Upper lobe of left lung (tissue), 6 donors: ENCODE measurements at places on chromosomes 6 and 20.

DNA sequence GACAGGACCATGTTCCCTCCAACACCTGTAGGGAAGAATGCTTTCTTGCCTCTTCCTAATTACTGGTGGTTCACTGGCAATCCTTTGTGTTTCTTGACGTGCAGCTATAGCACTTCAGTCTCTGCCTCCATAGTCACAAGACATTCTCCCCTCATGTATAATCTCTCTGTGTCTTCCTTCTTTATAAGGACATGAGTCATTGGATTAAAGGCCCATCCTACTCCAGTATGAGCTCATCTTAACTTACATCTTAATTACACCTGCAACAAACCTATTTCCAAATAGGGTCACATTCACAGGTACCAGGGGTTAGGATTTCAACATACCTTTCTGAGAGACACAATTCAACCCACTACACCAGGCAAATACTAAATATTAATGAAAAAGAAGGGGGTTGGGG is 213.6 kb downstream of the RNGTT start:
- no peak for DNase-seq

GRCh38 chr20:18252597-18253451 is 35.5 kb upstream of the ZNF133 start:
- no peak for DNase-seq

DNA sequence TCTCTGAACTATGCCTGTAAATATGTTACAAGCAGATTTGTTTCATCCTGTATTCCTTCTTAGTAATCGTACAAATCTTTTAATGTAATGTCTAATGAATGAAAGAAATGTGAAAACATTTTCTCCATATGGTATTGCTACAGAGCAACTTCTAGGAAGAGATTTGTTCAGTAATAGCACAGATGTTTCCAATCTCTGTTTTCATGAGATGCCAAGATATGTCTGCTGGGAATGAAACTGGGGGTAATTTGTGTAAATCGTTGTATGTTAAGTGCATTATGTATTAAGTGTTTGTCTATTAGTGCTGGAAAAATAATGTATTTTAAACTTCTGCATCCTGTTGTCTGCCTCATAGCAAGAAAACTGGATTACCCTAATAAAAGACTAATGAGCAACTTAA is 722.2 kb upstream of the EYS start:
- DNase-seq: no peak

DNA sequence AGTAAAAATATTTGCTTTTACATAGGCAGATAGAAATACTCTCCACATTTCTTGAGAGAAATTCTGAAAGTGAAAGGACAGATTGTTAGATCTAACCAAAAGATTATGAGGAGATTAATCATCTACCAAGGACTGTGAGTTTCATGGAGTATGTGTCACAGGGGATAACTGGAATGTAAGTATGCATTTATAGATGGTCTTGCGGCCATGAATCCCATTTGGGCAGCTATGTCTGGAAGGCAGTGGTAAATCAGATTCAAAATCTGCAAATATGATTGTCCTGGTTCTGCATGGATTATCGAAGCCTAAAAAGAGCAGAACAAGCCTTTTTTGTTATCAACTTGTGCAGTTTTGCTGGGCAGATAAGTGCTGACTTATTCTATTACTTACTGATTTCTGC is 293.8 kb downstream of the RFPL4B start:
- DNase-seq: no peak

DNA sequence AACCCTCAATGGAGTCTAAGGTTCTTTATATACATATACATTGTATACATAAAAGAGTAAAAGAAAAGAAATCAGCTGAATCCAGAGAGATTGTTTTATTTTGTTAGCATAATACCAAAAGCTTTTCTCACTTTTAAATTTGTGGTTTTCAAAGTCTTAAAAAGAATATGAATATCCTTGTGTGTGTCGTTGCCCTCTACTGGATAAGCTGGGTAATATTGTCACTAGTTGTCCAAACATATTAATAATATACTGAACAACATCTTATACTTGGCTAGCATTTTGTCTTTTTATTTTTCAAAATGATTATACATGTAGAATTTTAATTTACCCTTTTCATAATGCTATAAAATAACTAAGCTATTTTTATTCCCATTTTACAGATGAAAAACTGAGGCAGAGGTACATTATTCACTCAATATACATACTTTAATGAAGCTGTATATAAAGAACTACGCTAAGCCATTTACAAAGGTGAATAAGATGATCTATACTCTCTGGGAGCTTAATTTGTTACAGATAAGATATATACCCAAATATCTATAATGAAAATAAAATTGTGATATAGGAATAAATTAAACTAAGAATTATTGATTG is 531.7 kb downstream of the TFAP2B start:
- no peak for DNase-seq

- no peak for DNase-seq
These were observed 51.6 kb upstream of the MLIP start for GRCh38 chr6:54059683-54060082.

GRCh38 chr6:26299286-26300042 is 65.5 kb upstream of the BTN3A2 start:
- no peak for DNase-seq

DNA sequence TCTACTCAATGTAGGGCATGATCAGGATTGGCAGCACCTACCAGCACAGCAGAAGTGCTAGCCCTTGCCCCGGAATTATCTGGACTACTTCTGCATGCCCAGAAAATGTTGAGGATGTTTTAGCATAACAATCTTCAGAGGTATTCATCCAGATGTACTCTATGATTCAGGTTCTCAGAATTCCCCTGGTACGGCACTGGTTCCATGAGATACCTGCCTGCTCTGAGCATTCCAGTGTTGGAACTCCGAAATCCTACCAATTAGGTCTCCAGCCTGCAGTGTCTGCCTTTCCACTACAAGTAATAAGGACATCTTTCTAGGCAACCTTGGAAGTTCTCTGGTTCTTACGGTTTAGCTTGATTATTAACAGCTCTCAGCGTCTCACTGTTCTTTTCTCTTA is 554.5 kb downstream of the HACE1 start:
- DNase-seq: no peak

GRCh38 chr6:126944512-126944911 is 174.0 kb upstream of the RSPO3 start:
- DNase-seq: no peak

DNA sequence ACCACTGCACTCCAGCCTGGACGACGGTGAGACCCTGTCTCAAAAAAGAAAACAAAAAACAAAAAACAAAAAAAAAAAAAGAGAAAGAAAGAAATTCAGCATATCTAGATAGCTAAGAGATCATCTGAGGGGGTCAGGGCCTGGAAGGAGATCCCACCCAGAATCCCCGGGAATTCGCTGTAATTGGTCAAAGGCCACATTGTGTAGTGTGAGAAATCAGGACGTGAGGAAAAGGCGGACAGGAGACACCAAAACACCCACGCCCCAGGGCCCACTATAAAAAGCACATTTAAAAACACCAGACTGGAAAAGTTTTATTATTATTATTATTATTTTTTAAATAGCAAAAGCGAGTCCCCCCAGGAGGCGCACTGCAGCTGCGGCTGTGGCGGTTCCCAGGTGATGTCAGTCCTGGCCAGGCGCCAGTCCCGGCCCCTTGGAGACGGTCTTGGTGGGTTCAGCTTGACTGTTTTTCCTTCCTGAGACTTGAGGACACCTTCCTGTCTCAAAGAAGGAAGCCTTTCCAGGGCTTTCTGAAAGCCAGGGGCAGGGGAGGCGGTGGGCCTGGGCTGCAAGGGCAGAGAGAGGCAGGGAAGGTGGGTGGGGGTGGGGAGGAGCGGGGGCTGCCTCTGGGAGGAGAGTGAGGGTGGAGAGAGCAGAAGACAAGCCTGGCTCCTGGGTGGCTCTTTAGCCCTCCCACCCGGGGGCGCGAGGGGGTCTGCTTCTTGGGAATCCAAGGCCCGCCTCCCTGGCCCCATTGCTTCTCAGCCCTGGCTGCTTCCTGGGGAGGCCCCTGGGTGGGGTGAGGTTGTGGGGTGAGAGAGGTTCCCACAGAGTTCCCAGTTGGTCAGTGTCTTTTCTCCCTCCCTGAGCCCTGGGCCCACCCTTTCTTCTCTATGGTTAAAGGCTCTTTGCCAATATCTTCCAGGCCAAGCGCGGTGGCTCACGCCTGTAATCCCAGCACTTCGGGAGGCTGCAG is 14.5 kb downstream of the TCF15 start:
- DNase-seq: peak; percentile 74

GRCh38 chr20:55888685-55889084 is 116.6 kb downstream of the CBLN4 start:
- DNase-seq: no peak

DNA sequence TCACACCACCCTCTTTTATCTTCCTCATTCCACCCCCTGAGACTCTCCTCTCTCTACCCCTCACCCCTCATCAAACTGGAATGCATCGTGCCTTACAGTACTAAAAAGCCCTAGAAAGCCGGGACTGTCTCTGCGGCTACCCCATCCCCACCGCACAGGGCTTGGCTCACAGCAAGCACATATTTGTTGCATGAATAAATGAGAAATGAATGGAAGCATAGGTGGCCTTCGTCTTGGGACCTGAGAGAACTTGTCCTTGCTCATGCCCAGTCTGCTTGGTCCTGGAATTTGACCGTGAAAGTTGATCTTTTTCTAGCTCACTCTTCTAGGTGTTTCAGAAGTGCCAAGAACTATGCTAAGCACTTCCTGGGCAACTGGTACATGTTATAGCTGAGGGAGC is 53.3 kb downstream of the APCDD1L start:
- DNase-seq: no peak

DNA sequence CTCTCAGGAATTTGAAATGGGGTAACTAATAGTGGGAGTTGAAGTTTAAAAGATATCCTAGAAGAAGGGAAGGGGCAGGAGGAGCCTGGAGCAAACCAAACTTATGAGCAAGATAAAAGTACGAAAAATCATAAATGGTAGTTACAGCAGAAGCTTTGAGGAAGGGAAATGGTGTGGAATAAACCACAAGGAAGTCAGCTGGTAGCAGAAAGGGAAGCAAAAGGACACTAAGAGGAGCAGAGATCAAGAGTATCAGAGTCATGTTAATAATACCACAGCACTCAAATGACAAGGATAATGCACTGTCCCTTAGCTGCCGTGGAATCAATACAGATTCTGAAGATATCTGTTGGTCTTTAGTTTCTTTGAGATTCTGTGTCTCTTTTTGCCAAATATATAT is 44.9 kb upstream of the CCDC28A start:
- DNase-seq: no peak

- DNase-seq: no peak
These were observed 56.9 kb downstream of the PHACTR2 start for GRCh38 chr6:143734641-143735063.

- DNase-seq: no peak
These were observed 552.3 kb upstream of the JARID2 start for GRCh38 chr6:14693301-14694192.

DNA sequence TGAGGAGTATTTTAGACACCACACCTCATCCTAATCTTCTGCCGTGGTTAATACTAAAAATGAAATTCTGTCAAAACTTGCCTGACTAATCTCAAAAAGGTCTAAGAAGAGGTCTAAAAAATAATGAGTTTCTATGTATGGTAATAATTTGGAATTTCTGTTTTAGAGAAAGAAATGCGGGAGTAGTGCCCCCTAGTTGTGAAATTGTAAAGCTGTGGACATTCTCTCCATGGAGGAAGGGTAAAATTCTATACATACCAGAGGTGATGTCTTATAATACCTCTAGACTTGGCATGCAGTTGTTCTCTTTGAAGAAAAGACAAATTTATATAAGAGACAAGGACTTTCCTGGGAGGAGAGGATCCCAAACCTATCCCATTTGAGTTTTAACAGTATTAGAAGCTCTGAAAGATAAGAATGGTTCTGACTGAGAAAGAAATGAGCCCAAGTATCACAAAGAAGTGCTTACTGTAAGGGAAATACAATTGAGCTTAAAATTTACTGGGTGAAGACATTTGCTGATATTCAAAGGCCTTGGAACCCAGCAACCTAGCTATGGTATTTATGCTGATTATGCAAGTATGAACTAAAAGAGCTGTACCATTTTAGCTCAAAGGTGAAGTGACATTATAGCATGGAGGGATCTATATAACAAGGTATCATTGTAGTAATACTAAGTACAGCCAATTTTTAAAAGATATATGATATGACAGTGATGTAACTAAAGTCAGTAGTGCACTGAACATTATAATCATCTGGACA is 5.1 kb upstream of the EPHA7 start:
- no peak for DNase-seq

- no peak for DNase-seq
These were observed 4.9 kb upstream of the DEK start for GRCh38 chr6:18269253-18269652.

DNA sequence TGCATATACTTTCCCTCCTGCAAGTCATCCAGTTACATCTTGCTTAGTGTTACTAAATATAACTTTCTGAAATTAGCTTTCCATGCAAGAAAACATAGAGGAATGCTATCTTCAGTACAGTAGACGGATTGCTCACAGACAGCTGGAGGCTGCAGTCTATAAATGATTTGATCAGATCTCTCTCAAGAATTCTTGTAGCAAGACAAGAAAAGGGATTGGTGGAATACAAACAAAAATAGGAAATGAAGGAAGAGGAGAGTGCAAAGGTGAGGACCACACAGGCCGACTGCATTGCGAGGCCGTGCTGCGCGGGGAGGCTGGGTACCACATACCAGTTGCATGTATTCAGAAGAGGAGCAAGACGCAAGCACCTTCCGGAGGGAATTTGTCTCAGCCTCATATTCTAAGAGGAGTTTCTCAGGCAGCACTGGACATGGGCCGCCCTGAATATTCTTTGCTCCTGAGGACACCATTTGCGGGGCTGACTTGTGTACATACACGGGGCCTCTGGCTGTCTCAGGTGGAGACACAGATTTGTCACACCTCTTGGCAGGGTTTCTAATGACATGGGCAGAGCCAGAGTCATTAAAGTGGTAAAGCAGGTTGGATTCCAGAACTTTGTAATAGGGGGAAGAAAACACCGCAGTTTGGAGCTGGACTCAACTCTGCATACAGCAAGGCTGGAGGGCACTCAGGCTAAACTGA is 22.7 kb upstream of the KIF25 start:
- peak; percentile 55 for DNase-seq

- DNase-seq: no peak
These were observed 15.9 kb downstream of the RIMS1 start for GRCh38 chr6:71902261-71902660.

DNA sequence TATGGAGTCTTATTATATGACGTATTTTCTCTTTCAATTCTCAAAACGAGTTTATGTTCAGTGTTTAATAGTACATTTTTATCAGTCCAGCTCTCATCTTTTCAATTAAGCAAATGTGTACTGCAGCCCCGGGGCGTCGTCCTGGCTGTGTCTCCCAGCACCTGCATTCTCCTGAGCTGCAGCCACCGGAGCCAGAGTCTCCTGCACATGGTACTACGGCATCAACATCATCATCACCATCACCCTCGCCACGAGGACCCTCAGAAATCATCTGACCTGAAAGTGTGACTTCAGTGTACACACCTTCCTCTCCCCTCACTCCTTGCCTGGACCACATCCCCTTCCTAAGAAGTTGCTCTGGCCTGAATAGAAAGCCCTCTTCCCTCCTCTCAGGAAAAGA is 267.7 kb upstream of the ARID1B start:
- no peak for DNase-seq

DNA sequence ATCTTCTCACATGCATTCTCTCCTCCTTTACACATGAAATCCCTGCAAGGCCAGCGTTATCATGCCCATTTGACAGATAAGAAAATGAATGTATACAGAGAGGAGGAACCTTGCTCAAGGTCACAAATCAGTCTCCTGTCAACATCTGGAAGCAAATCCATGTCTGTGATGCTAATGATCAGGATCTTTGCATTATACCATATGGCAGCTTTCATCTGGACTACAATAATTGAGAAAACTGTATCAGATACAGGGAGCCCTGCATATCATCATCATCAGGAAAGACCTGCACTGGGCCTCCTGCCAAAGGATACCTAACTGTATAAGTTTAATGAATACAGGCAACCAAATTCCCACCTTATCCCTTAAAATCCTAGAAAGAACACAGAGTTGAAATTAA is 213.7 kb downstream of the PTPRT start:
- no peak for DNase-seq
